ENCODE measurements at places on chromosomes 5 and 9.

GRCh38 chr5:125181159-125181558, 434.7 kb upstream of the ZNF608 start:
- DNase-seq = no peak

GRCh38 chr5:173327084-173327947, 898 bp downstream of the STC2 start:
- no peak for DNase-seq

DNA sequence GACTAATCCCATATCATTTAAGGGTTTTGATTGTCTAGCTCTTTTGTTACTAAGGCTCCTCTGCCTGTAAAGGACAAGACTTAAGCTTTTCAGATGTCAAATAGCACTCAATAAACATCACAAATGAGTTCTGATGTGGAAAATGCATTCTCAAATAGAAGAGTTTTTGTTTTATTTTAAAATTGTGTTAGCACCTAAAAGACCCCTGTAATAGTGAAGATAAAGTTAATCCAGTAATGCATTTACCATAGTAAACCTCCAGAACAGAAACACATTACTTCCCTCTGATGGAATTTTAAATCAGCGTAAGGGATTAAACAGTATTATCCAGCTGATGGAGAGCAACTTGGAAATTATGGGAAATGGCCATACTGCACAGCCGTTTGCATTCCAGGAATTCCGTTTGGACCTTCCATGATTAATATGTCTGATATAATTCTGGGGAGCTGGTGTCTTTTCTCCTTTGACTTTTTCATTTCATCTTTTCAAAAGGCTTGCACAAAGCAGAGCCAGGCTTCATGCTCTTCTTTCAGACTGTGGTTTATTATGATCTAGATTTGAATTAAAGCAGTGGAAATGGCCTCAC, 105.6 kb downstream of the PPP2R2B start:
- no peak for DNase-seq

DNA sequence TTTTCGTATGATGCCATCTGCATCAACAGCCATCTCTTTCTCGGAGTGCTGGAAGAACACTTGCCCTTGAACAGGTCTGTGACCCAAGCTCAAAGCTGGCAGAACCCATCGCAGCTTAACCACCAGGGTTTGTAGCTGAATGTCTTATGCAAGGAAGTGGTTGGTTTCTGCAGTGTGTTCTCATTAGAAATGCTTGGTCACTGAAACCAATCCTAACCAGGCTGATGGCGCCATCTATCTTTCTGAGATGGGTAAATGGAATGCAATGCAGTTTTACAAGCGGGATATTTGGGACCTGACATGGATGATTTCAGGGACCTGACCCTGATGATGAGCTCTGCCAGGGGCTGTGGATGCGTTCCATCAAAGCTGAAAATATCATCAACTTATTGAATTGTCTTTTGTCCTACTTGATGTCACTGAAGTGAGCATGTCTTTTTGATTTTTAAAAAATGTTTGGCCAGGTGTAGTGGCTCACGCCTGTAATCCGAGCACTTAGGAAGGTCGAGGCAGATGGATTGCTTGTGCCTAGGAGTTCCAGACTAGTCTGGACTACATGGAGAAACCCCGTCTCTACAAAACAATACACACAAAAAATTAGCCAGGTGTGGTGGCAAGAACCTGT, 28.7 kb downstream of the DMRT3 start:
- DNase-seq = no peak

DNA sequence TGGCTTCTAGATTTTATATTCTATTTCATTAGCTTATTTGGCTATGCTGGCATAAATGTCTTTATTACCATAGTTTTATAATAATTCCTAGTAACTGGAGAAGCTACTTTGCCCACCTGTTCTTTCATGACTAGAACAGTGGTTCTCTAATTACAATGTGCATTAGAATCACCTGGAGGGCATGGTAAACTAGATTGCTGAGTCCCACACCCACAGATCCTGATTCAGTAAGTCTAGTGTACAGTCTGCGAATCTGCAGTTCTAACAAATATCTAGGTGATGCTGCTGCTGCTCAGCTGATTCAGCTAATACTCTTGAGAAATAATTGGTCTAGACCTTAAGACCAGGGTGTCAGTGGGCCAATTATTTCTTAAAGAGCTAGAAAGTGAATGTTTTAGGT, 35.5 kb downstream of the RNF38 start:
- DNase-seq = no peak

DNA sequence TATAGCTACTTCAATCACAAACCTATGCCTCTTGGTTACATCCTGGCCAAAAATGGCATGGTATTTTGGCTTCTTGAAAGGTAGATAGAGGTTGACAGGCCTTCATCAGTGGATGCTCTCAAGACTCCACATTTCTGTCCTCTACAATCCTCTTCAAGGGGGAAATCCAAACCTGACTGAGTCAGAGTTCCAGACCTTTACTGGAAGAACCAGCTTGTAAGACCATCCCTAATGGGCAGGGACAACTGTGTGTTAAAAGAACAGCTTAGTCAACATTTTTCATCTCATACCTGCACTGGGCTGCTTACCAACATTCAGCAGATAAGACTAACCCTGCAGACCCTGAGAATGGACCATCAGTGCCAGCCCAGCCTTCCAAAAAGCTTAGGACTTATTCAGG, 155.7 kb downstream of the CDK5RAP2 start:
- DNase-seq = no peak

DNA sequence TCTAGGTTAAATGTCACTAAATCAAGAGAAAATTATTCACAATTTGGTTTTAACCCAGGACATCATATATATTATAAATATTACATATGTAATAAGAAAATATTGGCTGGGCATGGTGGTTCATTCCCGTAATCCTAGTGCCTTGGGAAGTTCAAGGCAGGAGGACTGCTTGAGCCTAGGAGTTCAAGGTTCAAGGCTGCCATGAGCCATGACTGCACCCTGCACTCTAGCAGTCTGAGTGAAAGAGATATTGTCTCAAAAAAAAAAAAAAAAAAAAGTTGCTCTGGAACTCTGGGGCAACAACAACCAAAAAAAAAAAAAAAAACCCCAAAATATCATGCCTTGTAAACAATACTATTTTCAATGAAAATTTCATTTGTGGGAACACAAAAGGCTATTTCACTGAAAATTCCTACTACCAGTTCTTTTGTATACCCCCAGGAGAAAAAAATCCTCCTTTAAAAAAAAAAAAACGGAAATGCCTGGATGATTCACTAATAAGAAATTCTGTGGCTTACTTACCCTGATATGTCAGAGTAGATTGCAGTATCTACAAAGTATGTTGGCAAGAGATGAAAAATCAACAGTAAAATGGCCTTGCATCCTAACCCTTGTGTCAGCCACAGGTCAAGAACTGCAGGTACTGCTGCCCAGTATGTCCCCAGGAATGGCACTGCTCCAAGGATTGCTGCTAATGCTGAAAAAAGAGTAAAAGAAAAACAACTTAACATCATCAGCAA, 22.6 kb upstream of the CTNNAL1 start:
- DNase-seq = no peak

DNA sequence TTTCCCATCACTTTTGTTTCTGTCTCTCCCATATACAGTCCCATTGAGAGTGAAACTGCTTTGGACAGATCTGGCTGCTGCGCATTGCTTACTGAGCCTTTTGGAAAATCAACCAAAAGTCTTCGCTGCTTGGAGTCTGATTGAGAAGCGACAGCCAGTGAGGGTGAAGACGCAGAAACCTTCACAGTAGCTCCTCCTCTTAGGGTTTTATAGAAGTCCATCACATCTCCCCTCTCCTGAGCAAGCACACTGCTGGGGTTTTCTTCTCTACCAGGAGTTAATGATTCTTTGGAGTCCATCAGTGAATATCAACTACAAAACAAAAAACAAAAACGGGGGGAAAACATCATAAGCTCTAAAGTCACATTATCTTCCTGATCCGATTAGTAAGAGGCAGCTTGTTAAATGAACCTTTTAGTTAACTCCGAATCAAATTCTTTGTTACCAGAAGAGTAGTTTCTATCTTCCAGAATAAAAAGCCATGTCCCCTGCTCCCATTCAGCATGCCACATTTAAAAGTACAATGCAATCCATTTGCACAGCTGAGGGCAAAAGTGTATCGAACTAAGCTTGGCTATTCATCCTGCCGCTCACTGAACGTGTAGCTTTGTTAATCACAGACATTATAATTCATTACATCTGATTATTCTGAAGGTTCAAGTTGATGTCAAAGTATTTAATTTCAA, 2.8 kb downstream of the NR3C1 start:
- DNase-seq = no peak

DNA sequence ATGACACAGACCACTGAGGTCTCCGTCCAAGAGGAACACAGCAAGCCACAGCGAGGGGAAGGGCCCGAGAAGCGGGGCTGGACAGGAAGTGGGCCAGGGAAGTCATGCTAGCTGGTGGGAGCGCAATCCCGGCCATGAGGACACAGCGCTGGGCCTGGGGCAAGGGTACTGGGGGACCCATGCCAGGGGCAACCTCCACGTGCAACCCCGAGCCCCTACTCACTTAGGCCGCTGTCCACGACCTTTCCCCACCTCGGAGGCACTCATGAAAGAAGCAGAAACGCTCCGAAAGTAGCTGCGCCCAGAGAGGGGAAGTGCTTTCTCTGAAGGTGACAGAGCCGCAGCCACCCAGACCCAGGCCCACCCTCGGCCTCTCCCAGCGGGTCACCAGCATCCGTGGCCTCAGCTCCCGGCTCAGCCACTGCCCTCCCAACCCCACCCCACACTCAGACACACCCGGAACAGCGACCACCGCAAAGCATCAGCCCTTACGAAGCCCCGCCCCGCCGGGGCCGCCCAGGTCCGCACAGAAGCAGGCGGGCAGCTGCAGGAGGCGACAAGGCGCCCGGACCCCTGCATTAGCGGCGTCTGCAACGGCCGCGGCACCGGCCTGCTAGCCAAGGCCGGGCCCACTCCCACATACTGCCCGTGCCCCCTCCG, 782 bp downstream of the BICD2 start:
- DNase-seq = no peak

- no peak for DNase-seq
Measured at GRCh38 chr9:38281917-38282316, 110.6 kb upstream of the ALDH1B1 start.

GRCh38 chr9:105178076-105178475, 66.4 kb upstream of the SLC44A1 start:
- no peak for DNase-seq

- DNase-seq = no peak
Measured at GRCh38 chr5:107302441-107302840, 368.3 kb downstream of the EFNA5 start.

- DNase-seq = no peak
Measured at GRCh38 chr5:72723581-72723980, 92.9 kb upstream of the TNPO1 start.

- no peak for DNase-seq
Measured at GRCh38 chr9:85112391-85112790, 442.9 kb downstream of the NTRK2 start.

- no peak for DNase-seq
Measured at GRCh38 chr5:80229902-80230255, 26.0 kb downstream of the SERINC5 start.

DNA sequence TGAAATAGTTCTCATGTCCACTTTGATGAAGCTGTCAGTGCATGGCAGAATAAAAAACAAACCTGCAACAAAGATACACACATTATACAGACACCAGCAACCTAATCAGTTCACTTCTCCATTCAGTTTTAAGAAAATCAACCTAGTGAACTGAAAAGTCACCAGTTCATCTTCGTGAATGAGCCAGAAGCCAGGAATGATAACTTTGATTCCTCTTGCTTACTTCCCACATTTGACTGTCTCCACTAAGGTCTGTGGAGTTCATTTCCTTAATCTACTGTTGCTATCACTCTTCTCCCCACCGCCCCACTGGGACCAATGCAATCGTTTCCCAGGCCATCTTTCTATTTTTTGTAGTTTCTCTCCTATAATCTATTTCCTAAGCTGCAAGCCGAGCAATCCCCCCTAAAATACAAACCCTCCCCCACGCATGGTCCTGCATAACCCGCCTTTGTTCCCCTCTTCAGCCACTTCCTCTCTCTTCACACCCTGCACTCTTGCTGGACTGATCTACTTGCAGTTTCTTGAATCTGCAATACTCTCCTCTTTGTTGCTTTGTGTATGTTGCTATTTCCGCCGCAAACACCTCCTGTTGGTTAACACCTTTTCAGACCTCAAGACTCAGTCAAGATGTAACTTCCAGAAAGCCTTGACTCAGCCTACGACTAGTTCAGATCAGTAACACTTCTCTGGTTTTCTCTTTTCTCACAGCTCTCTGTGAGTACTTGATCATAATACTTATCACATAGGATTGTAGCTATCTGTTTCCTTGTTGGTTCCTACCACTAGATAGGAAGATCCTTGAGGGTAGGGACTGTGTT, 16.6 kb downstream of the STOM start:
- DNase-seq = no peak

DNA sequence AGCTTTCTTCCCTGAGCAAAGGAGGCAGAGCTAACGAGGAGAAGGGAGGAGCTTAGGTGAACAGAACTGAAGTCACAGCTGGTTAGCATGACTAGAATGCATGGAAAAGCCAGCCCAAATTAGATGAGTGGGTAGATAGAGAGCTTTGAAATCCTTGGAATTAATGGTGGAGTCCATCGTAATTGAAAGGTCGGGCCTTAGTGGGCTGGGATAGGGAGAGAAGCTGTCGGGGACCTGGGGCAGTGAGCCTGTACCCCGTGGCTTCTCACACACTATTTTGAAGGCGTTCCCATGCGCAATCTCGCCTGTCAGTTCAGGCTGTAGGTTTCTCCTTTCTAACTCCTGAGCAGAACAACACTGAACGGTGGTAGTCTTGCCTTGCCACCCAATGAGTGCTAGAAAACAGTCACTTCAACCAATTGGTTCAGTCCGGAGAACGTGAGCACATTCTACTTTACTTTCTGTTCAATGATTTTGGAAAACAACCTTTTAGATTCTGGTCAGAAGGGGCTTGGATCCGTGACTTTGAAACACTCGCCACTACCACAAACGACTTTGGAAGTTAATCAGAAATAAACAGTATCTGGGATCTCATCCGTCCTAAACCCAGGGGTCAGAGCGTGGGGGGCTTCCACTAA, 655 bp upstream of the RAI14 start:
- no peak for DNase-seq

DNA sequence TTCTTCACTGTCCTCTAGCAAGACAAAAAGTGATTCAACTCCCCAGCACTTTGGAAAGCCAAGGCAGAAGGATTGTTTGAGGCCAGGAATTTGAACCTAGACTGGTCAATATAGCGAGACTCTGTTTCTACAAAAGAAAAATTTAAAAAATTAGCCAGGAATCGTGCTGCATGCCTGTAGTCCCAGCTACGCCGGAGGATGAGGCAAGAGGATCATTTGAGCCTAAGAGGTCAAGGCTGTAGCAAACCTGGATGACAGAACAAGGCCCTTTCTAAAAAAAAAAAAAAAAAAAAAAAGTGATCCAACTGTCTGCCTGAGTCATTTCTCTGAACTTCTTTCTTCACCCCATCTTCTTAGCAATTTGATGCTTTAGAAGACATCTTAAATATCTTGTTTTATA, 12.4 kb downstream of the ITGA2 start:
- no peak for DNase-seq

- no peak for DNase-seq
Measured at GRCh38 chr5:38878391-38879077, 32.7 kb downstream of the OSMR start.
